ENCODE measurements at places on chromosomes 16 and 17. TPM values are rescaled to one million over a fixed set of nuclear protein-coding genes. Genes with fewer than 3 reads are reported as not detected.

The ADAP2 gene
- polyA plus RNA-seq, result 142 TPM

The PPP4C gene
- polyA plus RNA-seq, result 388 TPM

The TNP2 gene
- polyA plus RNA-seq, result not detected

DNA sequence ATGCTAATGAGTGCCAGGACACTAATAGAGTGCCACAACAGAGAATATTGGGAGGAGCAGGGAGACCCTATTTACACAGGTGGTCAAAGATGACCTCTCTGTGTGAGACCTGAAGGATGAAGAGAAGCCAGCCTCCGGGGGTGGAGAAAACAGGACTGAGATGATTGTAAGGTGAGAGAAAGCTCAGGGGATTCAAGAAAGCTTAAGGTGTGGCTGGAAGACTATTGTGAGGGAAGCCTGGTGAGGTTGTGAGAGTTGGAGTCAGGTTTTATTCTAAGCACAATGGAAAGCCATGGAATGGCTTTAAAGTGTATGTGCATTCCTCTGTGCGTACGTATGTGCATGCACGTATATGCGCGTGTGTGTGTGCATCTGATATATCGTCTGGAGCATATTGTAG, 10.4 kb upstream of the MARCHF10 start:
- no peaks in the 10 kb centered on the region for H3K36me3 ChIP-seq
- H3K27me3 ChIP-seq, result no peaks in the 10 kb centered on the region
- H3K27ac ChIP-seq, result no peak overlapping the region
- no peak overlapping the region for H3K4me3 ChIP-seq

- H3K4me3 ChIP-seq, result peak overlapping the region; percentile 79
- no peak overlapping the region for H3K27ac ChIP-seq
- H3K27me3 ChIP-seq, result no peaks in the 10 kb centered on the region
Measured at GRCh38 chr16:29994600-29995323, 655 bp downstream of the HIRIP3 start.

- no peaks in the 10 kb centered on the region for H3K27me3 ChIP-seq
- peak overlapping the region; percentile 71 for H3K4me3 ChIP-seq
- no peak overlapping the region for H3K27ac ChIP-seq
- H3K4me1 ChIP-seq, result peaks cover 49% of the 10 kb centered on the region
- peak; percentile 20 for DNase-seq
- H3K36me3 ChIP-seq, result peaks cover 5% of the 10 kb centered on the region
Measured at GRCh38 chr17:3636908-3637373, 381 bp downstream of the CTNS start.

DNA sequence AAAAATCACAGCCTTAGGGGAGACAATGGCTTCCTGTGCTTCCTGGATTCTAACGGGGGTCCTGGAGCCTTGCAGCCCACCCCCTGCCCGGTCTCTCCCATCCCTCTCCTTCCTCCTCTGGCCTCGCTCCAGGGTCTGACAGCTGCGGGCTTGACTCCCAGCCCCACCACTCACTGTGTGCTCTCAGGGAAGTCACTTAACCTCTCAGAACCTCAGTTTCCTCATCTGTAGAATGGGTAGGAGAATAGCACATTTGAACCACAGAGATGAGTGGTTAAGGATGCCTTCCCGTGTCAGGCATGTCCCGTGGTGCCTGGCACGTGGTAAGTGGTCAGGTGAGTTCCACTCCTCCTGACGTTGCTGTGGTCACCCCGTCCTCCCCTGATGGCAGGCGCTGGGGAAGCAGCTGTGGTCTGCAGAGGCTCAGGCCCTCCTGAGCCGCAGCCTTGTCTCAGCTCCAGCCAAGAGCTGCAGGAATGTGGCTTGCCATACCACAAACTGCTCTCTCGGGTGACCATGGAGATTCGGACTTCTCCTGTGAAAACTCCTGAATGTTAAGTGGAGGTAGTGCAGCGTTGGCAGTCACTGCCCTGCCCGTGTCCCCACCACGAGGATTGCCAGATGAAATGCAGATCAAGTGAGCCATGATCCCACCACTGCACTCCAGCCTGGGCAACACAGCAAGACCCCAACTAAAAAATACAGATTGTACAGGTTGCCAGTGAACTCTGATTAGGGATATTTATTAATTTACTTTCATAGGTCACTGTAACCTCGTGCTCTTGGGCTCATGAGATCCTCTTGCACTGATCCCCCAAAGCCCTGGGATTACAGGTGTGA, 85.7 kb downstream of the NT5M start:
- H3K4me3 ChIP-seq, result no peak overlapping the region
- no peaks in the 10 kb centered on the region for H3K27me3 ChIP-seq
- DNase-seq, result no peak
- no peak overlapping the region for H3K27ac ChIP-seq
- H3K4me1 ChIP-seq, result no peaks in the 10 kb centered on the region
- no peaks in the 10 kb centered on the region for H3K36me3 ChIP-seq

Measured in CD14-positive monocyte (primary cell).